ENCODE measurements at places on chromosomes 7 and 10. TPM values are rescaled to one million over a fixed set of nuclear protein-coding genes. Genes with fewer than 3 reads are reported as not detected.

HOGA1 gene
- not detected for total RNA-seq

OR13A1 gene
- total RNA-seq, result 0.44 TPM

MMP21 gene
- total RNA-seq, result not detected

AGR2 gene
- total RNA-seq, result not detected

LIPM gene
- total RNA-seq, result not detected

HDAC9 gene
- 94.8 TPM for total RNA-seq

CLRN3 gene
- not detected for total RNA-seq

CDK13 gene
- total RNA-seq, result 53.2 TPM

TAS2R38 gene
- not detected for total RNA-seq

NEBL gene
- total RNA-seq, result 0.74 TPM

HACD1 gene
- 5.4 TPM for total RNA-seq

DNA sequence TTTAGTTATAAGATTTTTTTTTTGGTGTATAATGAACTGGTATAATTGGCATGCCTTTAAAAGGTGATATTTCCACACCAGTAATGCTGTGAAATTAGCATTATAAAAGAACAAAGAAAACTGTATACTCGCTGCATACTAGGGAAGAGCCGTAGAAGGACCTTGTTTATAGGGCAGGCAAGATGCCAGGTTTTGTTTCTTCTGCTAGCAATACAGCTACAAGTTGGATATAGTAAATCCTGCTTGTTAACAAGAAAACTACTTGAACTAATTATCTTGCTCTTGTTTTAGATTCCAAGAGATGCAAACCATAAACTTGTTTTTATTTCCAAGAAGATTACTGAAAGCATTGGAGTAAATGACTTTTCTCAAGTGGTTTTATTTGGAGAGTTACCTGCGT lies 1.9 kb downstream of the DNAH11 start:
- DNase-seq, result no peak

DNA sequence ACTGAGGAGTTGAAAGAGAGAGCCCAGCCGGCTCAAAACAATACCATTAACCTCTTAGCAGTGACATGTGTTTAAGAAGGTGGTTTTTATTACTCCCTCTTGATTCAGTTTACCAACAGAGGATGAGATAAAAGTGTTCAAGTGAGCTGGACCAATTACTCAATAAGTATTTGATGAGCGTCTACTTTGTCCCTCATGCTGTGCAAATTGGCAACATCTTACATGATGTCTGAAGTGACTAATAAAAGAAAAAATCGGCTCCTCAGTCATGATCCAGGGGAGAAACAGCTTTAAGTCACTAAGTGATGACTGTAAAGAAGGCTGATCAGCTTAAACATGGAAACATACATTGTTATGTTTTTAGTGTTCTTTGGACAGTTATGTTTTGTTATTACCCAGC lies 7.8 kb downstream of the WNT16 start:
- no peak for DNase-seq

DNA sequence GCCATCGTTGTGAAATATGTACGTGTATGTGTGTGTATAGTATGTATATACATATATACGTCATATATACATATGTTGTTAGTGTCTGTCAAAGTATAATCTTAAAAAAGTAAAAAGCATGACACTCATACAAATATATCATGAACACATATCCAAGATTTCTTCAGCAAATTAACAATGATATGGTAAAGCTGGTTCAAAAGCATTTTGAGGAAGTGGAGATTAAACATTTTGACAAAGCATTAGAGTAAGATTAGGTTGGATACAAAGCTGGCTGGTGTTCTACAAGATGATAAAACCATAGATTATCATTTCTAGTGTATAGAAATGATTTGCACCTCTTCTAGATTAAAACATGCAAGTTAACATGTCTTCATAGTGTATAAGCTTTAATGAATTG lies 771 bp upstream of the NUDCD3 start:
- no peak for DNase-seq

DNA sequence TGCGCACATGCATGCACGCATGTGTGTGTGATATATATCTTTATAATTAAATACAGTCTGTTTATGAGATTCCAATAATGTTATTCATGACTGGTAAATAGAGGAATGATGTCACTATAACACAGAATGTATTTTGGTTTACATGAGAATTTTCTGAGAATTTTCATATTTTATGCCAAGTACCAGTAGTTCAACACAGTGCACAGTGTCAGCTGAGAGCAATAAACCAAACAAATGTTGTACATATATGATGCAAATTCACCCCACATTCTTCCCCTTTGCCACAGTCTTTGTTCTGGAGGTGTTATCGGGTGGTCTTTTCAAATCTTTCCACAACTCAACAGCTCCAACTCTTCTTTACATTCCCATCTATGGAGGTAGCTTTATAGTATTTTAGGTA lies 462.2 kb upstream of the GRM3 start:
- DNase-seq, result no peak

DNA sequence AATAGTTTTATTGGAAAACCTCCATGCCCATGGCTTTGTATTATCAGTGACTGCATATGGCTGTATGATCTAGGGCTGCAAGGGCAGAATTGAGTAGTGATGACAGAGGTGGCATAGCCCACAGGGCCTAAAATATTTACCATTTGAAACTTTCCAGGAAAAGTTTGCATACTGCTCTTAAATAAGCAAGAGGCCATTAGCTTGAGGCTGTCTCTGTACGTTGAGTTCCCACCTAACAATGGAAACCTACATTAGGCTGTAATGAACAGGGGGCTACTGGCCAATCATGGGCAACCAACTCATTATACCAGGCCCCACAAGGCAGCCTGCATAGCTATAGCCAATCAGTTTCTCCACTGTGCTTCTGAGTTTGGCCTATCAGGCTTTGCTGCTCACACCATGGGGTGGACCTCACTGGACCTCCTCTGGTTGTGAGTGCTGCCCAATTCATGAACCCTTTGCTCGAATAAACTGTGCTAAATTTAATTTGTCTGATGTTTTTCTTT lies 673 bp upstream of the ST8SIA6 start:
- DNase-seq, result no peak

DNA sequence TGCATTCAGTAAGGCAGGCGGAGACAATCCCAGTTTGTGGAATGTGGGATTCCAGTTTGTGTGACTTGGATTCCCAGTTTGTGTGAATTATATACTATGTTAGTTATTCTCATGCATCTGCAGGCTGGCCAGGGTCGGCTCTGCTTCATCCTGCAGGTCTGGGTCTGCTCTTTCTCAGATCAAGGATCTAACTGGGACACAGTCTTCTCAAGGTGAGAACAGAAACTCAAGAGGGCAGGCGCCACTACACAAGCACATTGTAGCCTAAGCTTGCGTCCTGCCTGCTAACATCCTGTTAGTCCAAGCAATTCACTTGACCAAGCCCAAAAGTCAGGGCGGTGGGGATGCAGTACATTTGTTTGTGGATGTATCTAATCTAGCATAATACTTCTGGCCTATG lies 131.1 kb downstream of the SNX10 start:
- no peak for DNase-seq

DNA sequence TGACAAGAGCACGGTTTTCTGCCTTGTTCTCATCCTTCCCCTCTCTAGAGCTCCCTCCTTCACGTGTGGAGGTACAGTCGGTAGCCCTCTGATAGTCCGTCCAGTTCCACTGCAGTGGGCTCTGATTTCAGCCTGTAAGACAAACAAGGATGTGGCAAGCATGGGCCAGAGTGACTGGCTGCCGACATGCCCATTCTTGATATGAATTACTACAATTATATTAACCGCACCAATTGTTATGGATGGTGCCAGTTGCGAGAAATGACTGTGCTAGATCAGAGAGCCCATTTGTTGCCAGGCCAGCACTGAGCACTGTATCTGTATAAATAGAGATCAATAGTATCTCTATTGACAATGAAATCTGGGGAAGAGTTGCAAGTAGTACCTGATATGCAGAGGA lies 146.6 kb downstream of the CHN2 start:
- no peak for DNase-seq

GRCh38 chr10:28879875-28880682 lies 202.8 kb downstream of the BAMBI start:
- DNase-seq, result no peak

DNA sequence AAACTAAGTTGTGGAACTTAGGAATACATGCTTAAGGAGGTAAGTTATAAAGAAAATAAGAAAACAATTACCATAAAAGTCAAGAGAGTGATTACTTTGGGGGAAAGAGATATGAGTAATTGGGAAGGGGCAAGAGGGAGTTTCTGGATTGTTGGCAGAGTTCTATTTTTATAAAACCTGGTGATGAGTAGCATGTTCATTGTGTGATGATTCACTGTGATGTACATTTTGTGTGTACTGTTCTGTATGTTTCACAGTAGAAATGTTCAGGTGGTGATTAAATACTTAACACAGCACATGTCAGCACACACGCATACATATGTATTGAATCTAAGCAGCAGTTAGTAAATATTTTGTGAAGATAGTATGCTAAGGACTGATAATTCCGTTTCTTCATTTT lies 9.7 kb upstream of the OIT3 start:
- no peak for DNase-seq

DNA sequence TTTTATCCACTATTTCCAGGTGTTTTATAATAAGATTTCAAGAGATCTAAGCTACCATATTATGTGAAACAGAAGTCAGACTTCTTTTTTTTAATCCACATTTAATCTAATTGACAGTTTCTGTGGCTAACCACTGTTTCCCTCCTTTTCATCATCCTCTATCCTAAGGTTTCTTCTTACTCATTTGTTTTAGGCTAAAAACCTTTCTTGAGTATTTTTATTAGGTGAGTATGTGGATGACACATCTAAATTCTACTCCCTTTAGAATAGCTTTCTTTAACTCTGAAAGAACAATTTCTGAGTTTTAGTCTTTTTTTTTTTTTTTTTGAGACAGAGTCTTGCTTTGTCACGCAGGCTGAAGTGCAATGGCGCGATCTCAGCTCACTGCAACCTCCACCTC lies 62.7 kb downstream of the NPY start:
- DNase-seq, result no peak

- no peak for DNase-seq
These were observed 28.5 kb upstream of the ZMYND11 start for GRCh38 chr10:106740-107139.

DNA sequence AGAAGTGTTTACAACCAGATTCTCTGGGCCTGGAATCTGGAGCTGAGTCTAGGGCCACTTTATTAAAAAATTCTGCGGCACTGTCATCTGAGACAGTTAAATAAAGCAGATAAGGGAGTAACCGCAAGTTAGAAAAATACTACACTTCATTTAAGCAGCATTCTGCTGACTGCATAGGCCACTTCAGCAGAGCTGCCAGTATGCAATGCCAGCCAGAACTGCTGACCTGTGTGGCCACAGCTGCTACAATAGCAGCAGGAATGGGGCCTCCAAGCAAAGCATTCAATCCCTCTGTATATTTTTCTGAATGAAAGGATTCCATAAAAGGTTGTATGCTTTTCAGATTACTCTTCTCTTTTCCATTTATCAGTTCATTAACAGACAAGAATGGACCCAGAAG lies 136.0 kb downstream of the COL28A1 start:
- DNase-seq, result no peak

- DNase-seq, result no peak
These were observed 8.4 kb upstream of the TEX36 start for GRCh38 chr10:125691160-125691981.

GRCh38 chr7:46089281-46089680 lies 168.2 kb upstream of the IGFBP3 start:
- no peak for DNase-seq

- no peak for DNase-seq
These were observed 39.6 kb downstream of the SEC61G start for GRCh38 chr7:54719425-54719824.

DNA sequence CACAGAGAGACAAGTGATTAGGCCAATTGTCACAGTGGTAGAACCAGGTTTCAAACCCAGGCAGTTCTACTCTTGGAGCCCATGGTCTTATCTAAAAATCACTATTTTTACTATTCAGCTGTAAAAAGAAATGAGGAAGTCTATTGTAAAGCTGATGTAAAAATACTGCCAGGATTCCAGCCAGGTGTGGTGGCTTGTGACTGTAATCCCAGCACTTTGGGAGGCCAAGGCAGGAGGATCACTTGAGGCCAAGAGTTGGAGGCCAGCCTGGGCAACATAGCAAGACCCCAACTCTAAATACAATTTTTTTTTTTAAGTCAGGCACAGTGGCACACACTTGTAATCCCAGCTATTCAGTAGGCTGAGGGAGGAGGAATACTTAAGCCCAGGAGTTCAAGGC lies 40.4 kb downstream of the HIP1 start:
- no peak for DNase-seq

- no peak for DNase-seq
These were observed 11.4 kb downstream of the INHBA start for GRCh38 chr7:41691286-41692190.

DNA sequence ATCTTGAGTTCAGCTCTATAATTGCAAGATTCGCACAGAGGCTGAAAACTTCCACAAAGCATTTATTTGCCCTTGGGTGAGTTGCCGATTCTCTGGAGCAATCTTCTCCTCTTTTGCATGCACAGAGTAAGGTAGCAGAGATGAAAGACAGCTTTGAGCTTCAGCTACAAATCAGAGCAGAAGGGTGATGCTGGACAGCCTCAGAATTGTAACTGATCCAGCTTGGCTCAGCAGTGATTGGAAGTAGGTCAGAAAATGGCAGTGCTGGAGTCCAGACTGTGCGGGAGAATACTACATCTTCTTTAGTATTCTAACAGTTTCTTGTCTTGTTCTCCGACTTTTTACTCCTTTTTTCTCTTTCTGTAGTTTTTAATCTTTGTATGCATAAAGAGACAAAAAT lies 55.4 kb upstream of the CDC14C start:
- DNase-seq, result no peak

- DNase-seq, result no peak
These were observed 20.3 kb downstream of the CRHR2 start for GRCh38 chr7:30661926-30662325.

DNA sequence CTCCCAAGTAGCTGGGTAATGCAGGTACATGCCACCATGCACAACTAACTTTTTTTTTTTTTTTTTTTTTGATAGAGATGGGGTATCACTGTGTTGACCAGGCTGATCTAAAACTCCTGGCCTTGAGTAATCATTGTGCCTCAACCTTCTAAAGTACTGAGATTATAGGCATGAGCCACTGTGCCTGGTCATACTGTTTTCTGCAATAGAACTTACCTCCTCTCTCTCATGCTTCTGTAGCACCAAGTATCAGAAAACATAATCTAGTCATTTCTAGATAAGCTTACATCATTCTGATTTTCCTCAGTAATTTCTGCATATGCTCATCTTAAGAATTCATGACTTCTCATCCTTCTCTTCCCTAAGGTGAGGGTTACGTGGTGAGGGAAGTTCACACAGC lies 210.0 kb downstream of the IMMP2L start:
- no peak for DNase-seq

DNA sequence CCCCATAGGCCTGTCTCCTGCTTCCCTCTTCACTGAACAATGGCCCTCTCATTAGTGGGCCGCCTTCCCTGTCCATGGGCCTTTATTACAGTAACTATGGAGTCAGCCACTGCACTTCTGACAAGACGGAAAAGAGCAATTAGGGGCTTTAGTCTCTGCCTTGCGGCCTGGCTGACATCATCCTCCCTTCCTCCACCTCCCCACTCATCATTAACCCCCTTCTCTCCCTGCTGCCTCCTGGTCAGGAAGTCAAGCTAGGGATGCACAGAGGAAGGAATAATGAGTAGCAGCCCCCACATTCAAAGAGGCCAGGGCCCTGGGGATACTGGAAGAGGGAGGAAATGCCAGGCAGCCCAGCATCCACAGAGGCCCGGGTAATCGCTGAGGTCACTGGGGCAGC lies 101.6 kb upstream of the PLXNA4 start:
- DNase-seq, result no peak

GRCh38 chr7:75971961-75972763 lies 22.2 kb downstream of the TMEM120A start:
- DNase-seq, result peak; percentile 74
